A549 (cell line): ENCODE measurements at places on chromosomes 12 and 14.

DNA sequence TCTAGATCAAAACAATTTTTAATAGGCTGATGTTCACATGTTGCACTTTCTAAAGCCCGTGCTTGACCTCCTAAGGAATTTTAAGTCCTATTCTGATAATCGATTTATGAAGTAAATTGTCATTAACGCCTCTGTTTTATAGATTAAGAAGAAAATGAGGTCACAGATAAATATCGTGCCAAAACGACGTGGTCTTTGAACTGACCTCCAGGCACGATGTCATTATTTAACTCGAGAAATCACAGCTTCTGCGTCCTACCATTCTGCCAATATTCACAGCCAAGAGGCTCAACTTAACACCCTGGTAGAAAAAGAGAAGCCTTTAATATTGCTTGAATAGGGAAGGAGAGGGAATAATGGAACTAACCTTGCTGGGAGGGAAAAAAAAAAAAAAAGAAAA, 888 bp upstream of the EEA1 start:
- no peak for DNase-seq

DNA sequence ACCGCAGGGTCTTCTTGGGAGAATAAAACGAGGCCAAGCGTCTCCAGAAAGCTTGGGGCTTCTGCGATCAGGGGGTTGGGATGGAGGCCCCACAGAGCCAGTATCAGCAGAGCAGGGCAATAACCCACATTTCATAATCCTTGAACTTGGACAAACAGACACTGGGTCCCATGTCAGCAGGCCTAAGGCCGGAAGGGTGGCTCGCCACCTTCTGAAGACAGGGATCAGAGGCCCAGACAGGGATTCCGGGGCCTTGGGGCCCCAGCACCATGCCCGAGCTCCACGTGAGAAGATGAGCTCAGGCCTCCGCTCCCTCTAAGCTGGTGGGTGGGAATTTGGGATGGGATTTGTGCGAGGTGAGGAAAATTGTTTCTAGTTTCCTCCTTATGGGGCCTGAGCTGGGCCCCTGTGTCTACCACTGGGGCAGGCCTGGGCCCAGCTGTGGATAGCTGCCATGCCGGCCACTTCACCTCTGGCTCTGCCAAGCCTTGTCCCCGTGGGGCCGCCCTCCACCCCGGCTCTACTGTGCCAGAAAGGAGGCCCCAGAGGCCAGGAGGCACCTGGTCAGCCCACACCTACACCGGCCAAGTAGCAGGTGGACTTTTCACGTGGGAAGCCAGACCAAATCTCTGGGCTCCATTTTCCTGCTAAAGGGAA, 67.2 kb upstream of the DLK1 start:
- no peak for DNase-seq

GRCh38 chr14:53824061-53824460, 132.6 kb downstream of the BMP4 start:
- DNase-seq, result no peak

DNA sequence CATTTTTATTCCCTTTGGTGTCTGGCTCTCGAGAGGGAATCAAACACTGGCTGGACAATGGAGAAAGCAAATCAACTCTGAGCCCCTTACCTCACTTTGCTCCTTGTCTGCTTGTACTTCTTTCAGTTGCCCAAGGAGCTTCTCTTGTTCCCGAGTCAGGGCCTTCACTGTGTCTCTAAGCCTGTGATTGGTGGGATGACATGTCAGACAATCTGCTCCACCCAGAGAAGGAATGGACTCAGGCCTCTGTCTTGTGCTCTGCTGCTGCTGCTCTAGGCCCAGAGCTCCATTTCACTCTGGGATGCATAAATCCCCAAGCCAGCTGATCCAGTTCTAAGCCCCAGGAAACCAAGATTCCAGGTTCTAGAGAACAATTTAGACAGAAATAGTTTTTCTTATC, 7.6 kb downstream of the CALCOCO1 start:
- no peak for DNase-seq

GRCh38 chr12:56930241-56930640, 4.0 kb downstream of the SDR9C7 start:
- no peak for DNase-seq

- no peak for DNase-seq
These were observed 78.9 kb upstream of the VASH1 start for GRCh38 chr14:76682367-76682766.
